ENCODE measurements at places on chromosomes 16 and 17. TPM values are rescaled to one million over a fixed set of nuclear protein-coding genes. Genes with fewer than 3 reads are reported as not detected.

Gene AMZ2
- total RNA-seq = 109 TPM

Gene SLC4A1
- not detected for total RNA-seq

Gene MYADML2
- total RNA-seq = not detected

Gene KANSL1
- total RNA-seq = 58.5 TPM

Gene USP22
- 150 TPM for total RNA-seq

Gene CCL17
- not detected for total RNA-seq

Gene SNAI3
- not detected for total RNA-seq

Gene CHMP6
- total RNA-seq = 8.6 TPM

Gene EFCAB13
- 5.1 TPM for total RNA-seq

Gene SEC14L5
- total RNA-seq = 0.13 TPM

Gene GLP2R
- total RNA-seq = under 0.01 TPM

Gene ZNF287
- total RNA-seq = 3.4 TPM

- DNase-seq = no peak
These were observed 9.5 kb downstream of the FAAP100 start for GRCh38 chr17:81542431-81543338.

DNA sequence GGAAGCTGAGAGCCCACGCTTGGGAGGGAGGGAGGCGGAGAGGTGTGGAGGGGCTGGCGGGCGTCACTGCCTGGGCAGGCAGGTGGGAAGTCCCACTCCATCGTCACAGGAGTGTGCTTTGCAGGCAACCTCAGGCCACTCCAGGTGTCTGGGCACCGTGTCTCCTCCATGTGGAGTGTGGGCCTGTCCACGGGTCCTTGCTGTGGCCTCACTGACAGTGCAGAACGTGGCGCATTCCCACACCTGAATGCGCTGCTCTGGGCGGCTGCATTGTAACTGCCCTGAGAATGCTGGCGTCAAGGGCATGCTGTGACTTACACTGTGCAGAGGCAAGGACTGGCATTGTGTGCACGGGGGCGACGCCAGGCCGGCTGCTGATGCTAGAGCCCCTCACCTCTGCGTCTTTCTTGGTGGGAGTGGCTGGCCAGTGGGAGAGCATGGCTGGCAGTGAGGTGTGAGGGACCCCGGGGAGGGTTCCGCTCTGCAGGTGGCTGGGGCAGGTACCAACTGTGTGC, 66.4 kb downstream of the BANP start:
- DNase-seq = no peak

GRCh38 chr17:49575679-49576087, at the start of gene NXPH3:
NXPH3 (plus strand) TSS chr17:49575871; CDS start chr17:49576220, 349 bp downstream.
- peak; percentile 25 for DNase-seq

GRCh38 chr16:47627085-47627639, 166.0 kb downstream of the PHKB start:
- no peak for DNase-seq

DNA sequence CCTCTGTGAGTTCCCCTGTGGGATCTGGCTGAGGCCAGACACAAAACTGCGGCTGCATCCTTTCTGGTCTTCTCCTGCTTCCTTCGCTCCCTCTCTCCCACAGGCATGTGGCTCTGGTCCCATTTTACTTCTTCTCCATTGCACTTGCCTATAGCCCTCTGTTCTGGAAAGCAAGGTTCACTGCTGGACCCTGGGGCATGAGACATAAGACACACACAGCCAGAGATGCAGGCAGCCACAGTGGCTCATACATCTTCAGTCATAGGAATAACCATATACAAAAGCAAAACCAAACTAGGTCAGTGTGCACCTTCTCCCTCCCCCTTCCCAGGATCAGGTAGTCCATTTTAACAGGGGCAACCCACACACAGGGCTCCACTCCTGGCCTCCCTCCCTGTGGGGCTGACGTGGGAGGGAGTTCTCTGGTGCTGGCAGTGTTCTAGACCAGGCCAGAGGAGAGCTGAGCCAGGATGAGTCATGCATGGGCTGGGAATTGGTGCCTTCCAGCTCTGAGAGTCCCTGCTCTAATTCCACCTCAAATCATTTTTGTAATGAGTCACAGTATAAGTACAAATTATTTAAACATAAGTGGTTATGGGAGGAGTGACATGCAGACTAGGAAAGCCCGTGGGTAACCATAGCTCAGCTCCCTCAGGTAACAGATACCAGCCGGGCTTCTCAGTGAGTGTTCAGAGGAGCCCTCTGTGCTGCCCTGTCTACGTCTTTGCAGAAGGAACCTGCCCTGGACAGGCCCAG, 58.0 kb downstream of the ASIC2 start:
- DNase-seq = peak; percentile 97

- DNase-seq = peak; percentile 78
These were observed 50.6 kb downstream of the SPECC1 start for GRCh38 chr17:20059728-20060188.

GRCh38 chr17:80779961-80780380, 211.7 kb upstream of the CHMP6 start:
- no peak for DNase-seq

DNA sequence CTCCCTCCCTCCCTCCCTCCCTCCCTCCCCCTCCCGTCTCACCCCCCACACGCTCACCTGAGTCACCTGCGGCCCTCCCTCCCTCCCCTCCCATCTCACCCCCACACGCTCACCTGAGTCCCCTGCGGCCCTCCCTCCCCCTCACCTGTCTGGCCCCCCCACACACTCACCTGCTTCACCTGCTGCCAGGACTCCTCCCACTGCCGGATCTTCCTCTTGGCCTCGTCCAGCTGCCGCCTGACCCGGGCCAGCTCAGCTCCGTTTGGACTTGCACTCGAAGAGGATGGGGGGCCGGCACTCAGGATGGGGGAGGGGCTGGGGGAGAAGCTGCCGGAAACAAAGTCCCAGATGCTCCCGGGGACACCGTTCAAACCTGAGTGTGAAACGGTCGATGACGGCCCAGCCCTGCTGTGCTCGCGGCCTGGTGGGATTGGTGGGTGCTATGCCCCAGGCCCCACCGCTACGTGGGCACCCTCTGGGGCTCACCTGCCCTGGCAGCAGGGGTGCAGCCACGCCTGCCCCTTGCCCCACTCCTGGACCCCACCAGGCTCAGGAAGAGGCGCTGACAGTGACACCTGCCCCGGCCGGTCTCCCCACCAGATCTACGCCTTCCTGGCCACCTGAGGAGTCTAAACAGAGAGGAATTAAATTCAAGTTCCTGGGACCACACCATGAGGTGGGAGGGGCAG, 15.9 kb downstream of the GNPTG start:
- no peak for DNase-seq

GRCh38 chr16:54268766-54269165, 17.8 kb downstream of the IRX3 start:
- no peak for DNase-seq

GRCh38 chr16:73350707-73351452, 303.0 kb upstream of the ZFHX3 start:
- DNase-seq = no peak

GRCh38 chr16:49658531-49658930, 197.4 kb downstream of the ZNF423 start:
- DNase-seq = no peak

- no peak for DNase-seq
These were observed 334.5 kb downstream of the SEC14L1 start for GRCh38 chr17:77475016-77475976.

DNA sequence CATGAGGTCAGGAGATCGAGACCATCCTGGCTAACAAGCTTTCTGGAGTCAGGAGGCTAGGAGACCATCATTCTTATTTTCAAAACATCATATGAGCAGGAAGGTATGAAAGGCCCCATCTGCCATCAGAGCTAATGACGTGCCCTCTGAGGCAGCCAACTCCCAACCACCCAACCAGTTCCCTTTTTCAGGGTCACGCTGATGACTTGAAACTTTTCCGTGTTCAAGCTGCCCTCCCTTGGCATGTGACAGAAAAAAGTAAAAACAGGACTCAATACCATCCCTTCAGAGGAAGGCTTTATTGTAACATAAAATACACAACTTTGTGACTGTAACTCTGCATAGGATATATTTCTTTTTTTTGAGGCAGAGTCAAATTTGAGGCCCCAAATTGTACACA, 4.6 kb upstream of the GHDC start:
- DNase-seq = no peak

DNA sequence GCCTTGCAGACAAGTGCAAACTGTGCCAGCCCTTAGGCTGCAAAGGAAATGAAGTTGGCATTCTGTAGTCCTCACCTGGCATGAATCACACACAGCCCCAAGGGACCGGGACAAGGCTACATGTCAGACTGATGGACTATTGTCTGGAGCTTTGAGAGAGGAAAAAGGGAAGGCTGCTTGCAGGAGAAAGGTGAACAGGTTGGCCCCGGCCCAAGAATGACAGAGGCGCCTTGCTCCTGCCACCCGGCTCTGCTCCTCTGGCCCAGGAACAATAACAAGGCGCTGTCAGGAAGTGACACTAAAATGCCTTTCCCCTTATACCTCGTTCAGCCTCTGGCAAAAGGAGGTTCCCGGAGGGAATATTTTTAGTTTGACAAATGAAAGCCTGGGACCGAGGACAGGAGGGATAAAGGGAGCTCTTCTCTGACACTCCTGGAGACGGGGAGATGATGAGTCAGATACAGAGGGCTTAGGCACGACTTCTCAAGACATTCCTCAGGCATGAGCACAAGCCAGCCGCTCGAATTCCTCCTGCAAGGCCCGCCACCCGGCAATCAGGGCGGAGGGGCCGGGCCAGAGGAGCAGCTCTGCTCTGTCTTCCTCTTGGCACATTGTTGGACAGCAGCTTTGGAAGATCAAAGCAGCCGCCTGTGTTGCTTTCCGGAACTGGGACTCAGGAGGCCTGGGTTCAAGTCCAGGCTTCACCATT, 105.8 kb downstream of the NOG start:
- peak; percentile 97 for DNase-seq

- no peak for DNase-seq
These were observed 25.5 kb downstream of the FOXK2 start for GRCh38 chr17:82545071-82545462.

DNA sequence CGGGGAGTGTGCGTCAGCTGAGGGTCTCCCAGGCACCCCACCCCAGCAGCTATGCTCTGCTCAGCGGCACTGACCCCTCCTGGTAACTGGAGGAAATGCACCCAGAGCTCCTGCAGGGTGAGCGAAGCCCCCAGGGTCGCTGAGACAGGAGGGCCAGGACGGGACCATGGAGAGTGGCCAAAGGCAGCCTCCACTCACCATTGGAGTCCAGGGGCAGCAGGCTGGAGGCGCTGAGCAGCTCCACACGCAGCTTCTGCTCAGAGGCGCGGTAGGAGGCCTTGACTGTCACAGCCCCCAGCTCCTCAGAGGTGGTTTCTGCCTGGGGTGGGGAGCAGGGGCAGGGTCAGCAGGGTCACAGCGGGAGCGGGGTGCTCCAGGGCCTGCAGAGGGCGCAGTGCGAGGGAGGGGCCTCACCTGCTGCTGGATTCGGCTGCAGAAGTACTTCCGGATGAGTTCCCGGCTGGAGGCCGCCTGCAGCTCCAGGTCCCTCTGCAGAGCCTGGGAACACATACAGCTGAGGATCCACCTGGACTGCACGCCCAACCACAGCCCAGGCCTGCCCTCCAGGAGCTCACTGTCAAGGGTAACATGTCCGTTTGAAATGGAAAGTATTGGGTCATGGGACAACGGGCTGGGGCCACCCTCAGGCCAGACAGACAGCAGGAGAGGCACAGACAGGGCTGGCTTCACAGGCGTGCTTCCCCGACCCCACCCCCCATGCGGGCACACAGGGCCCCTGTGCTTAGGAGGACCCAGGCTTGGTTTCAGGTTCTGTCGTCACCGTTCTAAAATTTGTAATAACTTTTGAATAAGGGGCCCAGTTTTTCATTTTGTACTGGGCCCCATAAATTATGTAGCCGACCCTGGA, 13.8 kb downstream of the UNC13D start:
- DNase-seq = no peak

DNA sequence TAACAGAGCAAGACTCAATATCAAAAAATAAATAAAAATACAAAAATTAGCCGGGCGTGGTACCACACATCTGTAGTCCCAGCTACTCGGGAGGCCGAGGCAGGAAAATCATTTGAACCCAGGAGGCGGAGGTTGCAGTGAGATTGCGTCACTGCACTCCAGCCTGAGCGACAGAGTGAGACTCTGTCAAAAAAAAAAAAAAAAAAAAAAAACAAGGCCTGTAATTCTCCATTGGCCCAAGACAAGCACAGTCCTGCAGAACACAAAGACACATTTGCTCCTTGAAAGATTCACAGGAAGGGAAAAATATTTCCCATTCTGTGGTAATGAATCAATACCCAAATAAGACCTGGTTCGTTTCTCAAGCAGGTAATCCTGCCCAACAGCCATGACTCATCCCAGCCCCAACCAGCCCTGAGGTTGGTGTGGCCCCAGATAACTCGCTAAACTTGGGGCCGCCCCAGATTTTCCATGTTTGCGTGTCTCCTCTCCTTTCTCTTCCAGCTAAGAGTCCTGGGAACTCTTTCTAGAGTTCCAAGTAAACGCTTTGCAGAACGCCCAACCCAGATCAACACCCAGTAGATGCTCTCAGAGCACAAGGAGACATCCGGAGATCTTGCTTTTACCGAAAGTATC, 40.3 kb upstream of the SNN start:
- DNase-seq = peak; percentile 100

GRCh38 chr16:55663765-55664677, 8.2 kb downstream of the SLC6A2 start:
- peak; percentile 93 for DNase-seq

DNA sequence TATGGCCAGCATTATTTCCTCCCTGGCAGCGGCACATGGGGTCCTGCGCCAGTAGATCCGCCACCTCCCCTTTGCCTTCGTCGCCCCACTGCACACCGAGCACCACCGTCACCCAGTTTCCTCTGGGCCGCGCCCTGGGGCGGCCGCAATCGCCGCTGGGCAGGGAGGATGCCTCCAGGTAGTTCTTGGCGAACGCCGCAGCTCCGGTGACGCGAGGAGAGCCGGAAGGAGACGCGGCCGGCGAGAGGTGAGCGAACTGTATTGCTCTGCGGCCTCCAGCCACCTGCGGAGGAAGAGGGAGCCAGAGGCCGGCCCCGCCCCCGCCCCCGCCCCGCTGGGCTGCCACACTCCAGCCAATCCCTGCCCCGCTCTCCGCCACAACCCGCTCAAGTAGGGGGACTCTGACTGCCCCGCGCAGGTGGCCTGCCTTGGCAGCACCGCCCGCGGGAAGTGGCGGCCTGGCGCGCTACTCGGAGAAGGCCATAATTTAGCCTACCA, 11.8 kb upstream of the SLFN13 start:
- DNase-seq = peak; percentile 23

- peak; percentile 8 for DNase-seq
These were observed 1432.0 kb upstream of the GOT2 start for GRCh38 chr16:60166111-60166510.
